ENCODE measurements at places on chromosomes 3 and 15. TPM values are rescaled to one million over a fixed set of nuclear protein-coding genes. Genes with fewer than 3 reads are reported as not detected.

DNA sequence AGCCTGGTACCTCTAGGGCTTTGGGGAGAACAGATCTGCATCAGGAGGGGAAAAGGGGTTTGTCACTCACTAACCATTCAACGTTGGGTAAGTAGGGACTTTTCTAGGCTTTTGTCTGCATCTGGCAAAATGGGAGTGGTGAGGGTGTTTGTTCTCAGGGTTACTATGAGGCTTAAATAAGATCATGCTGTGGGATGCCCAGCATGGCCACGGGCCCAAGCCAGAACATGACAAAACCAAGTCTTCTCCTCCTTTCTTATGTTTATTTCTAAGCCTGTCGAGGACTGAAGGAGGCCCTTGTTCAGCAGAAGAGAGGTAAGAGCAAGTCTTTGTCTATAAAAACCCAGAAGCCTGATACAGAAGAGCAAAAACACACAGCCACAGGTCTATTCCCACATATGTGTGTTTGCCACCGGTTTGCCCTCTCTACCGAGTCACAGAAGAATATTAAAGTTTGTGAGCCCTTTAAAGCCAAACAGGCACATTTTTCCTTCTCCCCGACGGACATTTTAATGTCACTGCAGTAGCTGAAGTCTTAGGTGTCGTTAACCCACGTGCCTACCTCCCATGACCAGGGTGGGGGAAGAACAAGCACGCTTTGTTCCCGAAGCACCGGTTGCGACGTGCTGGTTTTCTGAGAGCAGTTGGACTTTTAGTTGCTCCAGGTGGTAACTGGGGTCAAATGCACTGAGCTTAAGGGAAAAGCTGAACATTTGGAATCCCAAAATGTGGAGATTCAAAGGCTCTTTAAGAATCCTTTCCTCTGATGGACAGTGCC, 72.1 kb downstream of the NOX5 start:
- no peaks in the 10 kb centered on the region for H3K36me3 ChIP-seq
- H3K27ac ChIP-seq = no peak overlapping the region
- no peaks in the 10 kb centered on the region for H3K4me1 ChIP-seq
- H3K27me3 ChIP-seq = no peaks in the 10 kb centered on the region

DNA sequence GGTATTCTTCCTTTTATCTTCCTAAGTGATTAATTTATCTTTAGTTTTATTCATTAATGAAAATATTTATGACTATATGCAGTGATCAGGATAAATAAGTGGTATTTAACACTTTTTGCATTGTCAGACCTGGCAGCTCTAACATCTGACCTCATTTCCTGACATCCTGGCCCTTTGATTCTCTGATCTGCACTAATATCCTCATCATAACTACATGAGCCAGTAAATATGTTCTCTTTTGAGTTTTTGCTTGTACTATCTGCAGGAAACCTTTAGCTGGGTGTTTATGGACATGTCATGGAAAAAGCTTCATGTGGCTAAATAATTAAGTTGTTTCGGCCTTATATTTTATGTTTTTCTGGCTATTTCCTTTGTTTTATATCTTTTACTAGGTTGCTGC, 10.5 kb downstream of the NKTR start:
- H3K27ac ChIP-seq = no peak overlapping the region
- H3K36me3 ChIP-seq = peaks cover 31% of the 10 kb centered on the region
- peaks cover 23% of the 10 kb centered on the region for H3K4me1 ChIP-seq
- H3K4me3 ChIP-seq = no peak overlapping the region
- no peaks in the 10 kb centered on the region for H3K27me3 ChIP-seq

- H3K27me3 ChIP-seq = peaks cover 24% of the 10 kb centered on the region
- H3K36me3 ChIP-seq = no peaks in the 10 kb centered on the region
- H3K4me1 ChIP-seq = no peaks in the 10 kb centered on the region
- H3K4me3 ChIP-seq = no peak overlapping the region
- no peak overlapping the region for H3K27ac ChIP-seq
- no peak for DNase-seq
These were observed 64.4 kb downstream of the NSMCE3 start for GRCh38 chr15:29205186-29205585.

- H3K27ac ChIP-seq = no peak overlapping the region
- DNase-seq = no peak
- H3K4me1 ChIP-seq = no peaks in the 10 kb centered on the region
- no peaks in the 10 kb centered on the region for H3K36me3 ChIP-seq
- no peak overlapping the region for H3K4me3 ChIP-seq
These were observed 169.1 kb downstream of the WDR72 start for GRCh38 chr15:53590380-53590779.

DNA sequence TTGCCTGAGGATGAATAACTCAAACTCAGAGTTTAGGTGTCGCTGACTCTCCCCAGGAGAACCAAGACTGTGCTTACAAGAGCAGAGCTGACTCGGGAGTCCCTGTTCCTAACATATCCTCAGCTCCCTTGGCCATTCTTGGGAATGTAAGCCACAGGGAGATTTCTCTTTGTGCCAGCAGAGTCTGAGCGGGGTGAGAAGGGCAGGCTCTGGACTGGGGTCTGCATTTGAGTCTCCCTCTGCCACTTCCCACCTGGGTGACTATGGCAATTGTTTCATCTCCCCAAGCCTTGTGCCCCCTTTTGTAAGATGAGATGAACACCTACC, 126.0 kb downstream of the ADAMTS17 start:
- no peaks in the 10 kb centered on the region for H3K27me3 ChIP-seq
- H3K4me1 ChIP-seq = no peaks in the 10 kb centered on the region
- H3K36me3 ChIP-seq = no peaks in the 10 kb centered on the region
- DNase-seq = no peak

- H3K4me3 ChIP-seq = no peak overlapping the region
- no peak overlapping the region for H3K27ac ChIP-seq
- H3K4me1 ChIP-seq = peaks cover 9% of the 10 kb centered on the region
- H3K36me3 ChIP-seq = no peaks in the 10 kb centered on the region
- no peak for DNase-seq
These were observed 20.8 kb upstream of the SEMA3F start for GRCh38 chr3:50134367-50134766.

DNA sequence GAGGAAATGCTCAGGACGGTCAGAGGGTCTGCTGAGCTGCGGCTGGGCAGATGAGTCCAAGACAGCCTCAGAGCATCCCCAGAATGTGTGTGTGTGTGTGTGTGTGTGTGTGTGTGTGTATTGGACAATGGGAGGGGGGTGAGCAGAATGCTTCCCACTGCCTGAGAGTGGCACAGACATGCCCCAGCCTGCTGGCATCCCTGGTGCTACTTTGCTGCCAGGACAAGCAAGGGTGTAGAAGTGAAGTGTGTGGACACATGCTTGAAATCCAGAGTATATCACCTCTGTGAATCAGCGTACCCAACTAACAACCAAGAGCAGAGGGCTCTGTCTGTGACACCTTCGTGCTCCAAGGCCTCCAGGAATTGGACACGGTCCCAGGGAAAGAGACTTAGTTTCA, 76.3 kb downstream of the SLC9A9 start:
- H3K27ac ChIP-seq = no peak overlapping the region
- no peaks in the 10 kb centered on the region for H3K36me3 ChIP-seq
- DNase-seq = no peak
- H3K4me1 ChIP-seq = no peaks in the 10 kb centered on the region

DNA sequence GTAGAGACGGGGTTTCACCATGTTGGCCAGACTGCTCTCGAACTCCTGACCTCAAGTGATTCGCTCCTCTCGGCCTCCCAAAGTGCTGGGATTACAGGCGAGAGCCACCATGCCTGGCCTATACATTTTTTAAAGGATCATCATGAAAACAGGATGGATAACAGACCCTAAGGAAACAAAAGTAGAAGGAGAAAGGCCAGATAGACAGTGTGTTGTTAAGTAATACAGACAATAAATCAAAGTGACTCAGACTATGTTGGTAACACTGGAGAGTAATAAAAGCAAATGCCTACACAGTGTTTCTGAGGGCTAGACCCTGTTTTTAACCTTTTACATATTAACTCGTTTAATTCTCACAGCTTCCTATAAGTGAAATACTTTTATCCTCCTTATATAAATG, 133.8 kb upstream of the MCTP2 start:
- no peak for DNase-seq
- no peaks in the 10 kb centered on the region for H3K36me3 ChIP-seq

DNA sequence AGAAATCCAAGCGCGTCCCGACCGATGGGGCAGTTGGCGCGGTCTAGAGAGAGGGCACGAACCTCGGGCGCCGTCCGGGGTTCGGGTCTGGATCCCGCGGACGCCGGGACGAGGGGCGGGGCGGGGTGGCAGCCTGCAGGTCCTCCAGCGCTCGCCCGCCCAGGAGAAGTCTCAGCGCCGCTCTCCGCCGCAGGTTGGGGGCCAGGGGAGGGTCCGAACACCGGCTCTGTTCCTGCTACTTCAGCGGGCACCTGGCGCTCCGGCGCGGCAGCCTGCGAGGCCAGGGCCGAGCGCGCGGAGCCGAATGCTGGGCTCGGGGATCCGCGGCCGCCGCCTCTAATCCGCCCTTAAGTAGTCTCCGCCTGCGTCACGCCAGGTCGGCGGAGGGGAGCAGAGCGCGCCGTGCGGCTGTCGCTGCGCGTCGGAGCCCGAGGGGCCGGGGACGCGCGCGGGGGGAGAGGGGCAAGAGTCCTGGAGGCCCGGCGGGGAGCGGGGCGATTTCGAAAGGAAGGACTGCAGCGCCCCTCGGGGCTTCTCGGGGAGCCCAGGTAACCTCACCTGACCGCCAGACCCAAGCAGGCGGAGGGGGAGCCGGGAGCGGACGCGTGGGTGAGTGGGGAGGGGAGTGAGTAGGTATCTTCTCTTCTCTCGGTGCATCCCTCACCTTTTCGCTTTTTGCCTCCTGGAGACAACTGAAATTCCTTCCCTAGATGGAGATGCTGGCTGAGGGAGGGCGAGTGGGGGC, at the start of gene GJD2:
Gene GJD2, minus strand, starts transcription at position 325 of the 745 bp plus-strand sequence. CDS start 510 bp downstream, outside the sequence.
- H3K4me1 ChIP-seq = no peaks in the 10 kb centered on the region
- no peak within 1 kb of the TSS for H3K27ac ChIP-seq
- DNase-seq = no peak
- peaks cover 36% of the 10 kb centered on the region for H3K27me3 ChIP-seq
- H3K36me3 ChIP-seq = no peaks in the 10 kb centered on the region

- H3K36me3 ChIP-seq = peaks cover 39% of the 10 kb centered on the region
- peaks cover 21% of the 10 kb centered on the region for H3K4me1 ChIP-seq
These were observed 2.2 kb upstream of the MUSTN1 start for GRCh38 chr3:52836986-52837385.

- peaks cover 2% of the 10 kb centered on the region for H3K27me3 ChIP-seq
- H3K27ac ChIP-seq = no peak overlapping the region
- no peaks in the 10 kb centered on the region for H3K36me3 ChIP-seq
- no peak overlapping the region for H3K4me3 ChIP-seq
- no peak for DNase-seq
- no peaks in the 10 kb centered on the region for H3K4me1 ChIP-seq
These were observed 19.0 kb upstream of the IL1RAP start for GRCh38 chr3:190494907-190495306.

DNA sequence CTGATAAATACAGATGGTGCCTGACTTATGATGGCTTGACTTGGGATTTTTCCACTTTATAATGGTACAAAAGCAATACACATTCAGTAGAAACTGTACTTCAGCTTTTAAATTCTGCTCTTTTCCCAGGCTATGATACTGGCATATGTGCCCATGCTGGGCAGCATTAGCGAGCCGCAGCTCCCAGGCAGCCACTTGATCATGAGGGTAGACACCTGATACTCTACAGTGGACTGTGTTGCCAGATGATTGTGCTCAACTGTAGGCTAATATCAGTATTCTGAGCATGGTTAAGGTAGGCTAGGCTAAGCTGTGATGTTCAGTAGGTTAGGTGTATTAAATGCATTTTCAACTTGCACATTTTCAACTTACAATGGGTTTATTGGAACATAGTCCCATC, 17.7 kb upstream of the FEM1B start:
- no peak for DNase-seq
- H3K27ac ChIP-seq = no peak overlapping the region
- peaks cover 8% of the 10 kb centered on the region for H3K27me3 ChIP-seq
- peaks cover 12% of the 10 kb centered on the region for H3K4me1 ChIP-seq
- no peak overlapping the region for H3K4me3 ChIP-seq

DNA sequence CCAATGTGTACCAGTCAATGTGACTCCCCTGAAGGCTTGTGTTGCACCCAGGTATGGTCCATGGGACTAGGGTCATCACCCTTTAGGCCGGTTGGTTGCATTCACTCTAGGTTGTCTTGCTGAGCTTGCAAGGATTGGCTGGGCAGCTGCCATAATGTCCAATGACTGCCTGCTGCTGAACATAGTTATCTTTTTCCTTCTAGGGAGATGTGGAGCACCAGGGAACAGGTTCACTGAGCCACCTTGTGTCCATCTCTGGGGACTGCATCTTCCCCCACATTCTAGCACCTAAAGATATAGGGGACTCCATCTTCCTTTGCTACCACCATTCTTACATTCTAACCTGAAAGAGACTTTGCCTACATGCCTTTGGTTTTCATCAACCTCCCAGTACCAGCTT, 580.4 kb upstream of the TBL1XR1 start:
- H3K4me3 ChIP-seq = no peak overlapping the region
- DNase-seq = peak; percentile 58
- no peak overlapping the region for H3K27ac ChIP-seq
- H3K4me1 ChIP-seq = peaks cover 16% of the 10 kb centered on the region
- no peaks in the 10 kb centered on the region for H3K36me3 ChIP-seq
- H3K27me3 ChIP-seq = no peaks in the 10 kb centered on the region

GRCh38 chr15:63905558-63906265, 72.0 kb upstream of the HERC1 start:
- no peaks in the 10 kb centered on the region for H3K36me3 ChIP-seq
- peak overlapping the region; percentile 33 for H3K27ac ChIP-seq
- no peaks in the 10 kb centered on the region for H3K27me3 ChIP-seq

- H3K4me3 ChIP-seq = no peak overlapping the region
- no peaks in the 10 kb centered on the region for H3K4me1 ChIP-seq
- H3K36me3 ChIP-seq = no peaks in the 10 kb centered on the region
- no peaks in the 10 kb centered on the region for H3K27me3 ChIP-seq
These were observed 40.7 kb upstream of the VILL start for GRCh38 chr3:37949866-37950265.

GRCh38 chr3:107241217-107241616, 136.0 kb upstream of the CCDC54 start:
- no peaks in the 10 kb centered on the region for H3K27me3 ChIP-seq
- no peak overlapping the region for H3K27ac ChIP-seq
- peaks cover 14% of the 10 kb centered on the region for H3K4me1 ChIP-seq
- no peaks in the 10 kb centered on the region for H3K36me3 ChIP-seq
- H3K4me3 ChIP-seq = peak overlapping the region; percentile 70

The POC1A gene
- 0.22 TPM for total RNA-seq

The ALS2CL gene
- total RNA-seq = 47.6 TPM

The TMEM158 gene
- not detected for total RNA-seq

The RTP1 gene
- total RNA-seq = not detected

The OTOL1 gene
- not detected for total RNA-seq

The NRG4 gene
- not detected for total RNA-seq

All from CD4-positive, alpha-beta T cell (primary cell).